Activated naive CD4-positive, alpha-beta T cell treated with anti-CD3 and anti-CD28 coated beads for 36 hours (primary cell): ENCODE measurements at places on chromosomes 4 and X. TPM values are rescaled to one million over a fixed set of nuclear protein-coding genes. Genes with fewer than 3 reads are reported as not detected.

DNA sequence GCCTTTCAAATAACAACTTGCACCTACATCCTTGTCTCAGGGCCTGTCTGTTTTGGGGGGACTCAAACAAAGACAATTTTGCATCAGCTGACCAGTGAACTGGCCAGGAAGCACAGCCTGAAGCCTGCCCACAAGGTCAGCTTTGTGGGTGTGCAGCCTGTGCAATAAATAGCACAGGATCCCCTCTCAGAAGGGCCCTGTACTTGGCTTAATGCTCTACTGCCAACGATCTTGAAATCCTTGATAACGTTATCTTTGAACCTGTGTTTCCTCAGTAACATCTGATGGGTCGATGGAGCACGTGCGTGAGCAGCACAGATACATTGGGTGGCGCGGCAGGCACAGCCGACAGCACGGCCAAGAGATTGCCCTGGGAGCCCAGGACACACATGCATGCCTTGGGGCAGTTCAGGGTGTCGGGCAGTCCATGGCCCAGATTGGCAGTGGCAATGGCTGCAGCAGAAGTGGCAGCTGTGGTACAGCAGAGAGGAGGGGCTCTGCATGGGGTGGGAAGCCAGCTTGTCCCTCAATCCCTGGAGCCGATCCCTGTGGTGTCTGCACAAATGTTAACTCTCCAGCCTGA lies 58.8 kb upstream of the ATP6AP2 start:
- DNase-seq: no peak

GRCh38 chrX:27163236-27163635 lies 299.9 kb downstream of the PPP4R3C start:
- DNase-seq: no peak

GRCh38 chr4:92864096-92864495 lies 560.3 kb downstream of the GRID2 start:
- no peak for DNase-seq

DNA sequence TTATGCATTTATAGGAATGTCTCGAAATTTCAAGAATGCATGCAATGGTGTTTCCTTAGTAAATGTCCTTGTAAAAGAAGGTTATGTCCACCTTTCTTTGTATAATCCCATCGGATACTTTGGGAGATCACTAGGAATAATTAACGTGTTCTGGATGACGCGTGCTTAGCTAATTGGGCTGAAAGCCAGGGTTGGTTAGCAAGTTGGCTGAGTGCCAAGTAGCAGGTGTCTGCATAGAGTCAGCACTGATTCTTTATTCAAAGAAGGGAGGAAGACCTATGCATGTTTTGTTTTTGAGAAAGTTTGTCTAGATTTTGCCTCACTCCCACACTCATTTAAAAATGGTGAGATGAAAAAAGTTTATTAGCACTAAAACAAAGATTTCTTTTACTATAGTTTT lies 144.6 kb downstream of the SOX3 start:
- DNase-seq: no peak

DNA sequence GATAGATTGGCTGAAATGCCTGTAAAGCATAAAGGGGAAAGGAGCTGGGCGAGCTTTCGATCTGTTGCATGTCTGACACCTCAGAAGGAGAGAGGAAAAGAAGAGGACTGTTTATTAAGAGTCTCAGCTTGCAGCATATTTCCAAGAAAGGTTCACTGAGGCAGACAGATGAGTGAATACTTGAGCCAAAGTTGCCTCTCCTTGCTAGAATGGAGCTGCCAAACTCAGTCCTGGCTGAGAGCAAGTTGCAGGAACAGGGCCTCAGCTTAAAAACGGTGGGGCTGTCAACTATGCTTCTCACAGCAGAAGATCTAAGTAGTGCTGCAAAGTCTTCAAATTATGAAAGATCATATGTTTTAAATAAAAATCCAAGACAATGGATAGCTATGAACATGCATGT lies 707.5 kb downstream of the PCDH7 start:
- no peak for DNase-seq

GRCh38 chrX:3636803-3637202 lies 76.6 kb downstream of the PRKX start:
- DNase-seq: no peak

The LUZP4 gene
- not detected for total RNA-seq

DNA sequence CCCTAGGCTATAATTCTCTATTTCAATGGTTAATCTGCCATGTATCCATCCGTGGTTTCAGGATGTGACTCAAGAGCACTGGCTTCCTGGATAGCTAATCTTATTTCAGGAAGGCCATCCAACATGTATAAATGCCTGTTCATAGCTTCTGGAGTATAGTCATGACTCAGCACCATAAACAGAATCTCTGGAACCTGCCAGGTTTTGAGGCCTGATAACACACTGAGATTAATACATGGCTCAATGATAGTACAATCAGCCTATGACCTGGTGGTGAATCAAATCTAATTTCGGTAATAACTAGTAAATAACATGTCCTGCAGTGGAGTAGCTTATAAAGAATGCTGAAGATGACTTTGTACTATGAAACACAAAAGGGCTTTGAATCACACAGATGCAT lies 5.7 kb upstream of the IL13RA2 start:
- DNase-seq: no peak

The SH3TC1 gene
- 23.6 TPM for total RNA-seq

- no peak for DNase-seq
Measured at GRCh38 chr4:8095956-8096689, 62.5 kb downstream of the ABLIM2 start.
